Inflammatory macrophage (primary cell): ENCODE measurements at places on chromosomes 2 and 18.

GRCh38 chr2:10359246-10359645 lies 56.5 kb downstream of the HPCAL1 start:
- no peak for DNase-seq

GRCh38 chr2:72830273-72830672 lies 4.4 kb upstream of the EXOC6B start:
- DNase-seq, result no peak

DNA sequence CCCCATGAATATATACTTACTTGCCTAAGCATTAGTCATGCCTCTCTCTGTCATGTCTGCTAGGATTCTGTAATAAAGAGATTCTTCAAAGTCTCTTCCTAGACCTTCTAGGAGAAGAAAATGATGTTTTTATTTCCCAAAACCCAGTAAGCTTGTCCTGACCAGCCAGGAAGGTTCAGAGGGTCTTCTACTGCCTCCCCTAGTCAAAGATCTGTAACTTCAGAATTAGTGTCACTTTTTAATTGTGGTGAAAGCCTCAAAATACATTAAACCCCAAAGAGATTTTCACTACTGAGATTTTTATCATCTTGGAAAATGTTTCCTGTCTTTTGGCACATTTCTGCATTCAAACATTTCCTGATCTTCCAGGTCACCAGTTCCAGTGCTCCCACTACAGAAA lies 232.9 kb upstream of the STK17B start:
- no peak for DNase-seq

GRCh38 chr2:10520154-10520553 lies 72.0 kb upstream of the ODC1 start:
- no peak for DNase-seq

DNA sequence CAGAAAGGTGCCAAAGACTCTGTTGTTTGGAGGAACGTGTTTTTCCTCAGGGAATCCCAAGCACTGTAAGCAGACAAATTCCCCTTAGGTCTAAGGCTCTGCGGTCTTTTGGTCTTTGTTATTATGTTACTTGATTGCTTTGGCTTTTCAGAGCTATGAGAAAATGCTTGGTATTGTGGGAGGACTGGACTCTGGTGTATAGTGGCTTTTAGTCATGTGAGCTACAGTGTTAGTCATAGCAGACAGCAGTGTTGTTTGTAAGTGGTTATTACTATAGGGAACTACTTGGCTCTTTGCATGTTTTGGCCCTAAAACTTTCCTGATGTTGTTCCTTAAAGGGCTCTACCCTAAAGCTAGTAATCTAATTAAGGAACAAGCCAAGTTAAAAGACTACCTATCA lies 956.2 kb upstream of the LRATD1 start:
- DNase-seq, result no peak

- peak; percentile 34 for DNase-seq
These were observed 37.8 kb upstream of the MRPL19 start for GRCh38 chr2:75608684-75609333.
